ENCODE measurements at places on chromosomes 7 and 10.
A peak's percentile ranks its signal among the peaks of the same experiment; 100 is the strongest.

DNA sequence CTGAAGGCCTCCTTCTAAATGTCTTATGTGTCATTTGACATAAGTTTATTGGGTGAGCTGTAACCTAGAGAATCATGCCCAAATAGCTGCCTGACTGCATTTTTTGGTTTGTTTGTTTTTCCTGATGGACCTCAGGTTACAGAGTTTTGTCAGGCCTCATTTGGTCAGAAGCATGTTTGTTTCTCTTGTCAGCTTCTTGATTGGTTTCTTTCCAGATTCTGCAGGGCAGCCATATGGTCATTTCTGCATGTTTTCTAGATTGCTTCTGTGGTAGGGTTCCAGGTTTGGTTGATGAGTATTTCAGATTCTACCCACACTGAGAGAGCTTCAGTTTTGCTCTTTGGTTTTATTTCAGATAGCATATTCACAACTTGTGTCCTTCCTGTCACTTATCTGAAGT is 28.0 kb downstream of the GLCCI1 start:
- DNase-seq: no peak

DNA sequence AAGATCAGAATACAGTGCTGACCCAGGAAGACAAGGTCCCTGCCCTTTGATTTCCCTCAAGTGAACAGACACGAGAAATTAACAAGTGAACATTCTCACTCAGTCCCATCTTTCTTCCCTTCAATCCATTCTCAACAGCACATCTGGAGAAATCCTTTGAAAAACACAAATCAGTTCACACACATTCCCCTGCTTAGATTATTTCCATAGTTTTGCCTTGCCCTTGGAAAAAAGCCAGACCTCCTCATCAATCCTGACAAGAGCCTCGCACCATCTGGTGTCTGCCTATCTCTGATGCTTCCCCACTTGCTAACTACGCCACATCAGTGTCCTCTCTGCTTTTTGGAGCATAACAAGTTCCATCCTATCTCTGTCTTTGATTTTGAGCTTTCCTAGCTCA is 94.4 kb upstream of the KIAA1217 start:
- DNase-seq: no peak

DNA sequence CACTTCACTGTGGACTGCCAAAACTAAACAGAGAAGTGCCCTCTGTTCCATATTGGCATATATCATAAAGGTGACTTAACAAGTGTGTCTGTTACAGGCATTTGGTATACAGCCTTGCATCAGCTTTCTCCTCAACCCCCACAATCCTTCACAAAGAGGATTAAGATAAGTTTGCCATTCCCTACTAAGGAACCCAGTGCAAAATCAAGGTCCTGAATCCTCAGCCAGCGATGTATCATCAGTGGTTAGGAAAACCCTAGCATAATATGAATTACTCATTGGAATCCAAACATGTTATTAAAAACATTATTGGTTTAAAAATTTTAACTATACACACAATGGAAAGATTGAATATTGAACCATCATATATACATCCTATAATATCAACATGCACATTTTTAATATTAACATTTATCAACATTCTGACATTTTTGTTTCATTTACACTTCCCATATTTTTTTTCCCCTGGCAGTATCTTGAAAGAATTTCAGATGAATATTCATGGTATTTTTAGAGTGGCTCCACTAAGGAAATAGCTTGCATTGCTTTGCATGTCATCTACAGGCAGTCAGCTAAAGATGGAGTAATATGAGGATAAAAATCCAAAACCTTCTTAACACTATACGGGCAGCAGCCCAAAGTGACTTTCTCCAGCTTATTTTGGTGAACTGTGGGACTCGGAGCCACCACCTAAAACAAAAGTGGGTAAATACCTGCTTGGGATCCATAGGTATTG is 215.6 kb upstream of the CHRM2 start:
- DNase-seq: no peak

DNA sequence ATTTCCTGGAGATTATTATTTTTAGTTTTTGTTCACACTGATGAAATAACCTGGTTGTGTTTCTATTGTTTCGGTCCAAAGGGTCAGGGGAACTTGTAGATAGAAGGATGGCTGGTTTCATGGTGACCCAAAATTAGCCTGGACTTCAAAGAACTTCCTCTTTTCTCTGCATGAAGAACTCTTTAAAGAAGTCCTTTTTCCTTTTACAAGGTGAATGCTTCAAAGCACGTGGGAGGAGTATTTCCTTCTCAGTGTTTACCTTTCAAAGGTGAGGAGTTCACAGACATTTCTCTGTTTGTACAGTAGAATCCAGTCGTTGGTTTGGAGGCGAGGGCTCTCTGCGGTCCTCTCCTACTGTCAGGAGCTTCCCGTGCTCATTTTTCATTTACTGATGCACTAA is 561.7 kb downstream of the GATA3 start:
- DNase-seq: no peak

- DNase-seq: no peak
Measured at GRCh38 chr7:47392241-47392759, 189.6 kb downstream of the TNS3 start.

DNA sequence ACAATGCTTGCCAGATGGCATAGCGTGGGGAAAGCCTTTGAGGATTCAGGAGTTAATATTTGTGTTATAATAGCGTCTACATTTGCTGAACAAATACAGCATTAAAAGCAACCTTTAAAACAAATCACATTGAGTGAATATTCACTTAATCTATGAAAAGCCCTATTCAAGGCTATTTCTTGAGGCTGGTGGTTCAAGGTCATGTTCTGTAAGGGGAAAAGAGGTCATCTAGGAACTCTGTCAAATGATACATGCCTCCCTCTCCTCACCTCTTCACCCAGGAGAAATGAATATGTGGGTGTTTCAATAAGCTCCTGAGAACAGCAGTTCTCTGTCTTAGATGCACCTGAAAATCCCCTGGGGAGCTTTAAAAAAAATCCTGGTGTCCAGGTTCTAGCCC is 303.0 kb downstream of the ELMO1 start:
- no peak for DNase-seq

DNA sequence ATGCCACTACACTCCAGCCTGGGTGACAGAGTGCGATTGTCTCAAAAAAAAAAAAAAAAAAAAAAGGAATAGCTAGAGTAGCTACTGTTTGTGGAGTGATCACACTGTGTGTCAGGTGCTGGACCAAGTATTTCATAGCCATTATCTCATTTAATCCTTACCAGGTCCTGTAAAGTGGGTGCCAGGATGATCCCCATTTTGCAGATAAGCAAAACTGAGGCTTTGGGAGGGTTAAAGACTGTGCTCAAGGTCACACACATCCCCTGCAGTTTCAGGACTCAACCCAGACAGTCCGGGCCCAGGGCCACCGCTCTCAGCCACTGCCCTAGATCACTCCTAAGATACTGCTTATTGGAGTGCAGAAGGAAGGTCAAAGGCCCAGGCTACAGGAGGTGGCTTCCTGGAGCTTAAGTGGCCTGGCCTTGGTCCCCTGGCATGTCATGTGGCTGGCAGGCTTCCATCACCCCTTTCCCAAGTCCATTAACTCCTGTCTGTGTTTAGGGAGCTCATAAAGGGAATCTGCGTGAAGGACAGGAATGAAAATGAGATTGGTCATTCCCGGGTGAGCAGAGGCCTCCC is 12.4 kb upstream of the WBP1L start:
- no peak for DNase-seq

DNA sequence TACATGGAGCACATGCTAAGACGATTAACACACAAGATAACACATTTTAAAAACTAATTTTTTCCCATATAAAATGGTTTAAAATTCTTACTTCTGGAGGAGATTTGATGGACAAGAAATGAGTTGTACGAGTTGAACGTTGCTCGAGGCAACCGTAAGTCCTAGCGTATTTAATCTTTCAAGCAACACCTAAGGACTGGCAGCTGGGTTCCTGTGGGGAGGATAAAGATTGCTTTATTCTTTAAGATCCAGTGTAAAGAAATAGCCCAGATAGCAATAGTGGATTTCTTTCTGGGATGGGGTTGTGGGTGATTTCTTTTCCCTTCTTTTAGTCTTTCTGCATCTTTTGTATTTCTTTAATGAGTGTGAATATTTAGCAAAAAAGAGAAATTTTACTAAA is 9.8 kb downstream of the TBXAS1 start:
- no peak for DNase-seq

DNA sequence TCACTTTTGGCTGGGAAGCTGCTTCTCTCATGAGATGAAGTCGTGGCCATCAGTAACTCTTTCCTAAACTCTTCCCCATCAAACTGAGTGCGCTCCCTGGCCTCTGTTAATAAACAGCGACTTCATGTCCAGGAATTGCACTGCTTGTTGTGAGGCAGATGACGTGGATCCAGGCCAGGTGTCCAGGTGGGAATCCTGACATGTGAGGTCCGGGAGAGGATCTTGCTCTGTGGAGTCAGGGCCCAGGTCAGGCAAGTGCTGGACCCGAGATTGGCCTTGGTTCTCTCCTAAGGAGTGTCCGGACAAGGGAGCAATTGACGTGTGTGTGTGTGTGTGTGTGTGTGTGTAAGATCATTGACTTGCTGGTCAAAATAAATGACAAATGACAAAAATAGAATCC is 362.7 kb downstream of the GLRX3 start:
- no peak for DNase-seq

GRCh38 chr10:114508376-114508775 is 104.1 kb upstream of the AFAP1L2 start:
- no peak for DNase-seq

GRCh38 chr7:10950494-10950893 is 23.2 kb upstream of the PHF14 start:
- DNase-seq: no peak

DNA sequence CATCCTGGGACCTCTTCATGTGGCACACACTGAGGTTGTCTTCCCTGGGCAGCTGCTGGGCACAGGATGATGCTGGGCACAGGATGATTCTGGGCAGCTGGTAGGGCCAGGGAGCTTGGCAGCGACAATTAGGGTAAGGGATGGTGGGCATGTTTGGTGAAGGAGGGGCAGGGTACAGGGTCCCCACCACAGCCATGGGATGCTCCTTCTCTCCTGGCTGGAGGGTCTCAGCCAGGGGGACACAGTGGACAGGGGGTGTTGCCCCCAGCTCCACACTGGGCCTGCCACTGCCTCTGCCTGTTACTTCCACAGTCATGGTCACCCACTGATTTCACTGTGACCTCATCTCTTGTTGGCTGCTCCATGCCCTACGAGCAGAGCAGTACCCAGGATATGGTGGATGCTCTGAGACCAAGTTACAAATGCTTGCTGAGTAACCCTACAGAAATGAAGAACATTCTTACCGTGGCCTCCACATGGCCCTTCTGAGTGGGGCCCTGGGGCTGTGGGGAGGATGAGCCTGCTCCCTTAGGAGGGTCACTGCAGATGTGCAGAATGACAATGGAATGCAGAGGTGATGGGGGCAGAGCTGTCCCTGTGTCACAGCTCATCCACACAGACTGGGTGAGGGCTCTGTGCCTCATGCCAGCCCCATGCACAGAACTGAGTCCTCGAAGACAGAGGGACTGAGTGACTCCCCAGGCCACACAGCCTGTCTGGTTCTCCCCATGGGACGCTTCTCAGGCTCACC is 28.4 kb upstream of the RET start:
- peak; percentile 40 for DNase-seq

DNA sequence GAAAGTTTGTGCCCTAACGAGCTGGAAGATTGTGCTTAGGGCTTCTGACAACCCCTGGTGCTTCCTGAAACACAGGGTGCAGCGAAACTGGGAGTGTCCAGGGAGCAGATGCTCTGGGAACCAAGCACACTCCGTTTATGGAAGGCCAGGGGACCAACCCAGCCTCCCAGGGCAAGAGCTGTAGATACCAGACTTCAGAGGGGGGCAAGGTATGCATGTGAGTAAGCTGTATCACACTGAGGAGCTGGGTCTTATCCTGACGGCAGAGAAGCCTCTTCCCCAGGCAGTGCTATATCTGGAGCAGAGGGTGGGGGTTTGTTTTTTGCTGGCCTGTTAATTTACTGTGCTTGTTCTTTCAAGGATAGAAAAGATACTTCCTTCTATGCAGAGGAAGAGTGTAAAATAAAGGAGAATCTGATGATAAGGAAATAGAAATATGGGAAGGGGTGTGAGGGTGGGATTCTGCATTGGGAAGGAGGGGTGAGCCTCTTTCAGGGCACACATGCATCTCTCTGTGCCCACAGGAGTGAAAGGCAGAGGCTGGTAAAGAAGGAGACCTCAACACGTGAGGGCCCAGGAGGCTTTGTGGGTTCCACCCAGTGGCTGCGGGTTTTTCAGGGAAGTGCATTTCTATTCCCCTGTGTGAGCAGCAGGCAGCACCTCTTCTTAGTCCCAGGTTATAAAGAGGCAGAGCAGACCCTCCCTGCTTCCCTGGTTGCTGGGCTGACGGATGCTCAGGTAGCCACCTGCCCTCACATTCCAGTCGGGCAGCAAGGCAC is 314.1 kb downstream of the TCERG1L start:
- DNase-seq: no peak

GRCh38 chr7:129370812-129371211 is 63.4 kb upstream of the STRIP2 start:
- DNase-seq: no peak

GRCh38 chr7:38169847-38170246 is 8.2 kb upstream of the STARD3NL start:
- DNase-seq: no peak

DNA sequence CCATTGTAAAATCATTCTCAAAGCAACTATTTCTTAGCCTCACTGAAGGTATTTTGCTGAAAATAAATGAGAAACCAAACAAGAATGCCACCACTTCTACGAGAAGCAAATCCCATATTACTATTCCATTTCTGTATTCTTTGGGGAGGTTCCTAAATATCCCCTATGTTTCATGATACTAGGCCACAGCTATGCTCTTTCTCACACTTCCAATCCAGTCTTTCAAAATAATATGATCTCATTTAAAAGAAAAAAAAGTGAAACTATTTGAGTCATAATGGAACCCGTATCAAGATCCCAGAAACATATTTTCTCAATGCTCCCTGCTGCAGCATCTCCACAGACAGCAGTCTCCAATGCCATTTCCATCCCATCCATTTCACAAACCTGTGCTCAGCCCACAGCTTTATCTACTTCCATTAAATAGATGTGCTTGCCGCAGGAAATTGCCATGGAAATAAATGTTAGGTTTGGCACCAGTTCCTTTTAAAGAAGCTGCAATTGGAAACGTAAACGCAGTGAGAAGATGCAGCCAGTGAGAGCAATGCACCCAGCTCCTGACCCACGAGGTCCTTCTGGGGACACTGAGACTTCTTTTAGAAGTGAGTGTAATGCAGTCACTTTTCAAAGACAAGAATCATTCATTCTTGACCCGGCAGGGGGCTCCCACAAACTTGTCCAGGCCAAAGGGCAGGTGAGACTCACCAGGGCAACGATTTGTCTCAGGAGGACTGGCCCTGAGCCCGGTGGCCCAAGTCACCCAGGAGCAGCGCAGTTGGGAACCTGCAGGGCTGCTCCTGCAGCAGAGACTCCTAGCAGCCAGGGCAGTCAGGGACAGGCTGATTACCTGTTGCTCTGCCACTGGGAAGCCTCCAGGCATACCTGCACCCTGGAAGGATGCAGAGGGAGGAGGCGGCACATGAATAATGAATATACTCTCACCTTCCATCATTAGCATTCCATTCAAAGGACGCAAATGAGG is 99.6 kb downstream of the C10orf90 start:
- no peak for DNase-seq

GRCh38 chr10:74373059-74373458 is 222.0 kb downstream of the ADK start:
- no peak for DNase-seq

All from suprapubic skin (tissue), 4 donors.